Esophagus (tissue), 2 donors: ENCODE measurements at places on chromosomes 1 and 21. TPM values are rescaled to one million over a fixed set of nuclear protein-coding genes. Genes with fewer than 3 reads are reported as not detected.

Gene KRTAP19-1
- polyA plus RNA-seq: not detected

Gene HSD3B2
- not detected for polyA plus RNA-seq

Gene OR2L3
- not detected for polyA plus RNA-seq

Gene RCOR3
- polyA plus RNA-seq: 20.6 TPM

Gene COL11A1
- polyA plus RNA-seq: 0.08 TPM

Gene FCER1G
- 10.0 TPM for polyA plus RNA-seq

Gene TINAGL1
- 16.4 TPM for polyA plus RNA-seq

Gene TBX19
- polyA plus RNA-seq: 1.2 TPM

Gene IL12RB2
- 1.3 TPM for polyA plus RNA-seq

Gene LENEP
- polyA plus RNA-seq: not detected

Gene PRKAA2
- polyA plus RNA-seq: 1.2 TPM

Gene GBP3
- polyA plus RNA-seq: 2.5 TPM

Gene INSRR
- 0.01 TPM for polyA plus RNA-seq

Gene MNDA
- polyA plus RNA-seq: 0.49 TPM

Gene CRP
- not detected for polyA plus RNA-seq

Gene CD1D
- polyA plus RNA-seq: 0.47 TPM

Gene TENT5C
- 0.20 TPM for polyA plus RNA-seq

Gene AADACL4
- polyA plus RNA-seq: not detected

Gene ADAMTSL4
- 108 TPM for polyA plus RNA-seq

Gene BCL2L15
- 4.2 TPM for polyA plus RNA-seq

Gene DNASE2B
- polyA plus RNA-seq: not detected

Gene NLRP3
- polyA plus RNA-seq: 0.20 TPM

Gene PARK7
- polyA plus RNA-seq: 146 TPM

Gene STPG1
- 4.8 TPM for polyA plus RNA-seq
